Nucleus accumbens (tissue), 56 donors: ENCODE measurements at places on chromosomes 4 and X.

DNA sequence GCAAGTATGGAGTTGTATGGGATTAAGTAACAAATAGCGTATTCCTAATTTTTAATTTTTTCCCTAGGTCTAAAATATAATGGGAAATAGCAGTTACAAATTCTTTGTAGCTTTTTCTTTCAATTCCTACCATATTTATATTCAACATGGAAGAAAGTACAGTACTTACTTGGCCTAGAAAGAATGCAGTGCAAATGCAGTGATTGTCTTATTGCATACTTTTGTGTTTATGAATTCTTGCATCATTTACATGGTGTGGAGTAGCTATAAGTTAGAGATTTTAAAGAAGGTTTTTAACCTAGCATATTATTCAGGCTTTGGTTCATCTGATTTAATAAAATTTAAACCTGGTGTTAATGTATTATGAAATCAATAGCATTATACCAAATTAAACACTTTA lies 263.3 kb downstream of the BMPR1B start:
- no peak for DNase-seq

GRCh38 chr4:17094159-17094875 lies 195.9 kb upstream of the LDB2 start:
- DNase-seq, result no peak

DNA sequence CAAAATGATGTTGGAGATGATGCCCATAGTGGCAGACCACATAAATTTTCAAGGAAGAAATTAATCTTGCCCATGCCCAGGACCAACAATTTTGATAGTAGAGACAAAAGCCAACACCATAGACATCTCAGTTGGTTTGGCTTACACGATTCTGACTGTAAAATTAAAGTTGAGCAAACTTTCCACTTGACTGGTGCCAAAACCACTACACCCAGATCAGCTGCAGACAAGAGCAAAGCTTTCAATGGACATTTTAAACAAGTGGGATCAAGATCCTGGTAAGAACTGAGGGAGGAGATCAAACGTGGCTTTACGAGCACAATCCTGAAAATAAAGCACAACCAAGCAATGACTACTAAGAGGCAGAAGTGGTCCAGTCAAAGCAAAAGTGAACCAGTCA lies 90.7 kb downstream of the PAPSS1 start:
- DNase-seq, result no peak

DNA sequence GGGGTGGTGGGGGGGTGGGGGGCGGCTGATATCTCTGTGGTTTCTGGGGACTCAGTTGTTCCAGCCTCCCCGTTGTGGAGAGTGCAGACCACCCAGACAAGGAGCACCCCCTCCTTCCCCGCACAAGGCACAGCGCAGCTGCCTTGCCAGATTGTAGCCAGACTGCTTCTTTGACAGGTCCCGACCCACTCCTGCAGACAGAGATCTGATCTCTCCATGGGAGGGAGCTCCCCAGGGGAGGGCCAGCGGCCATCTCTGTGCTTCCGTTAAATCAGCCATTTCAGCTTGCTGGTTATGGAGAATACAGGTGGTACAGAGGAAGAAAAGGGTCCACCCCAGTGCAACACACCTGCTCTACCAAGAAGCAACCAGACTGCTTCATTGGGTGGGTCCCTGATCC lies 80.8 kb downstream of the FGF16 start:
- DNase-seq, result no peak

- DNase-seq, result no peak
These were observed 2045.3 kb downstream of the ARAP2 start for GRCh38 chr4:34198966-34199365.
